GM23338 (cell line): ENCODE measurements at places on chromosomes 3 and 15. TPM values are rescaled to one million over a fixed set of nuclear protein-coding genes. Genes with fewer than 3 reads are reported as not detected.

The LIPC gene
- total RNA-seq: not detected in 2 replicates

The ITPR1 gene
- total RNA-seq: 16.2 and 21.0 TPM in 2 replicates

The RPUSD3 gene
- 73.4 and 82.8 TPM in 2 replicates for total RNA-seq

The C3orf85 gene
- total RNA-seq: not detected in 2 replicates

The CCNDBP1 gene
- 15.7 and 33.5 TPM in 2 replicates for total RNA-seq

The ROPN1 gene
- total RNA-seq: 0.27 TPM in 1 of 2 replicates, not detected in the other

The RBP2 gene
- total RNA-seq: not detected in 2 replicates

The ATP10A gene
- 0.97 and 5.6 TPM in 2 replicates for total RNA-seq

The CLSTN2 gene
- total RNA-seq: 0.83 and 0.89 TPM in 2 replicates

- no peak for DNase-seq
Observed at GRCh38 chr3:133440652-133441051, 40.8 kb downstream of the BFSP2 start.

DNA sequence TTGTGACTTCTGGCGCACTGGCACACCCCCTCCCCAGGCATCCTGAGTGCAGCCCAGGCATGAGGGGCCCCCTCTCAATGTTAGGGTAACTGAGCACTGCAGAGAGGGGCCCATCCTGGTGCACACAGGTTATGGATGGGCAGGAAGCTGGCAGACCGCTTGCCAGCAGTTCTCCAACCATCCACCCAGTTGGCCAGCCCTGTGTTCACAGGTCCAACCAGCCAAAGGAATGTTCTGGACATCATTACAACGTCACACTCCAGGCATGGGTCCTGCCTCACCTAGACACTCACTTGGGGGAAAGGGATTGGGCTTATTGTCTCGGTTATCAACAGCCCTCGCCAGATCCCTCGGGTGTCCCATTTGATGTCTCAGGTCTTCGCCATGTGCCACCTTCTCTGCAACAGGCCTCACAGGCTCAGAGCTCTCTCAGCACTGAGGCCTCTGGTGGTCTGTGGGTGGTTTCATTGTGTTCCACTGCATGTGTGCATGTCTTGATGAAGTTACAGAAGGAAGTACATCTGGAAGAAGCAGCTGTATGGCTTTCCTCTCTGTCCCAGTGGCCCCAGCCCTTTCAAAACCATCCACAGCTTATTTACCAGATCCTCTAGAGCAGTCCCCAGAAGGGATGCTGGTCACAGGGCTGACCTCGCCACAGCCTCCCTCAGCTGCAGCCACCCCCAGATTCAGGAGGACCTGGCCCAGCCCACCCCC lies 23.7 kb downstream of the ADCY5 start:
- DNase-seq: no peak

- DNase-seq: no peak
Observed at GRCh38 chr3:117706756-117707155, 997.2 kb downstream of the TUSC7 start.
